ENCODE measurements at places on chromosomes 11 and 22. TPM values are rescaled to one million over a fixed set of nuclear protein-coding genes. Genes with fewer than 3 reads are reported as not detected.

GRCh38 chr11:91199866-91200265 is 977.0 kb upstream of the CHORDC1 start:
- no peak for DNase-seq

The SESN3 gene
- 5.6 TPM for total RNA-seq

GRCh38 chr11:44590769-44591168 is 25.3 kb downstream of the CD82 start:
- DNase-seq = no peak

- DNase-seq = no peak
Observed at GRCh38 chr11:64223001-64223651, 2.9 kb downstream of the TRPT1 start.

GRCh38 chr11:132576706-132577105 is 955.6 kb downstream of the OPCML start:
- DNase-seq = no peak

GRCh38 chr11:10728789-10729472 is 22.1 kb upstream of the CTR9 start:
- no peak for DNase-seq

The TMPRSS4 gene
- 132 TPM for total RNA-seq

GRCh38 chr11:46238078-46238966 is 39.1 kb upstream of the CREB3L1 start:
- peak; percentile 45 for DNase-seq

DNA sequence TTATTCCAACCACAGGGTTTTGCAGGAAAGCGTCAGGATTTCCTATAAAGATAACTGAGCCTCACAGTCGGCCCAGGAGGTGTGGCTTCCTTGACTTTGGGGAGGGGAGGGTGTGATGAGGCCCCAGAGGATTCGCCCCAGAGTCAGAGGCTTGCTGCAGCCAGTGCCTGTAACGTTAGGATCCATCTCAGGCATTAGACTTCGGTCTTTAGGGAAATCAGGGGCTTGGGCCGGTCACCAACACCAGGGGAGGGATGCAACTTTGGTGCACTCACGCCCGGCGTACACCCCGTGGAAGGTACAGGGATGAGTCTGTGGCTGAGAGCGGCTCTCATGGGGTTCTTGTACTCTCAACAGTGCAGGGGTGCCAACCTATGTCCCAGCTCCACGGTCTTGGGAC is 5.7 kb upstream of the ANO1 start:
- no peak for DNase-seq

The TECTA gene
- not detected for total RNA-seq

GRCh38 chr11:87431392-87431791 is 393.7 kb downstream of the TMEM135 start:
- no peak for DNase-seq

DNA sequence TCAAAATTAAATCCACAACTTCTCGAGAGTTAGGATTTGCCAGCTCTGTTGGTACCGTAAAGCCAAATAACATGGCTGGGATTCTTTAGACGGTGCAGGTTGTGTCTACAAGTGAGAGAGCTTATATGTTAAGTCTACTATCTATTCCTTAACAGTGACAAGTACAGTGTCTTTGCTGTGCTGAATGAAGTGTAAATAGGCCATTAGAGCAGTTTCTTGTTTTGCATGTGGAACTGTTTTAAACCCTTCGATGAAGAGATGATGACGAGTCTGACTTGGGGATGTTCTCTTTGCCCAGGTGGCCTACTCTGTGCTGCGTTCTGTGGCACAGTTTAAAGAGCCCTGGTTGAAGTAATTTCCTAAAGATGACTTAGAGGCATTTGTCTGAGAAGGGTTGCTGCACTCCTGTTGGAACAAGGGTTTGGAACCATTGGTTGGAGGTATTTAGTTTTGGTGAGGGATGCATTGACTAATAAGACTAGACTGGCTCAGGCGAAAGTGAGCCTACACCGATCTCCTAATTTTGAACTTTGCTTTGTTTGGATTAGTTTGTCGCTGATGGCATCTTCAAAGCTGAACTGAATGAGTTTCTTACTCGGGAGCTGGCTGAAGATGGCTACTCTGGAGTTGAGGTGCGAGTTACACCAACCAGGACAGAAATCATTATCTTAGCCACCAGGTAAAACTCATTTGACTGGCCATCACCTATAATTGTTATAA is 988 bp downstream of the RPS3 start:
- DNase-seq = no peak

DNA sequence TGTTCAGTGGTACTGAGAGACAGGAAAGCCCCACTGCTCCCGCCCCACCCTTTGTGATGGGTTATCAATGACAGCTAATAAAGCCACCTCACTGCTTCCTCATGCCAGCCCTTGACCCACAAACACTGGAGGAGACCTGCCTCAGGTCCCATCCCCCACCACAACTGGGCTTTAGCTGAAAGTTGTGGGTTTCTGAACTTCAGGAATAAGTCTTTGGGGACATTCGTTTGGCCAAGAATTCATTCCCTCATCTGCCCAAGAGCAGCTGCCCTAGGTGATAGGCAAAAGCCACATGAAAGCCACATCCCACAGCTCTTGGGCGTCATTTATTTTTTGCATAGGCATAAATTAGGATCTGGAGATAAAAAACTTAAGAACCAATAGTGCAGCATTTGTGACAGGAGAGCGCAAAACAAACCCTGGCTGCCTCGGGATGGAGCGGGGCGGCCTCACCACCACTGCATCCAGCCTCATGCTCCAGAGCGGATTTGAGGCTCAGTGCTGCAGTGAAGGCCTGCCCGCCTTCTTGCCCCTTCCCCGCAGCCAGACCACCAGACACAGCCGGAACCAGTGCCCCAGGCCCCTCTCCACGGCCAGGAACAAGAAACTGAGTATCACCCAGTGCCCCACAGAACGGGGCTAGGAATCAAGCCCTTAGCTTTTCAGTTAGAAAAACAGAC is 21.2 kb downstream of the SUN2 start:
- DNase-seq = no peak

DNA sequence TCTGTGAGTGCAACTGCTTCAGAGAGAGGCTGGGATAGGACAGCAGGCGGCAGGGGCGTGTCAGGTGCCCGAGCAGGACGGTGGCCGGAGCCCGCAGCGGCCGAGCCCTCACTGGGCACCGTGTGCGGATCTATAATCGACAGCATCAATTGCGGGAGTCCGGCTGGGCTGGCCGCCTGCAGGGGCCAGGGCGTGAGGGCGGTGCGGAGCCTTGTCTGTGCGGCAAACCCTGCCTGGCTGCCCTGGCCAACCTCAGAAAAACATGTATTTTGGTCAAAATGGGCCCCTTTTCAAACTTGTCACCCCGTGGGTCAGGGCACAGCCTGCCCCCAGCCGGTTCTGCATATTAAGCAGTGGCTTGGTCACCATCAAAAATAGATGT is 91.3 kb upstream of the KCNQ1OT1 start:
- no peak for DNase-seq

- DNase-seq = no peak
Observed at GRCh38 chr11:79544361-79544760, 103.5 kb upstream of the TENM4 start.

Data from Calu3 (cell line).